ENCODE measurements at places on chromosomes 7 and 10. TPM values are rescaled to one million over a fixed set of nuclear protein-coding genes. Genes with fewer than 3 reads are reported as not detected.

DNA sequence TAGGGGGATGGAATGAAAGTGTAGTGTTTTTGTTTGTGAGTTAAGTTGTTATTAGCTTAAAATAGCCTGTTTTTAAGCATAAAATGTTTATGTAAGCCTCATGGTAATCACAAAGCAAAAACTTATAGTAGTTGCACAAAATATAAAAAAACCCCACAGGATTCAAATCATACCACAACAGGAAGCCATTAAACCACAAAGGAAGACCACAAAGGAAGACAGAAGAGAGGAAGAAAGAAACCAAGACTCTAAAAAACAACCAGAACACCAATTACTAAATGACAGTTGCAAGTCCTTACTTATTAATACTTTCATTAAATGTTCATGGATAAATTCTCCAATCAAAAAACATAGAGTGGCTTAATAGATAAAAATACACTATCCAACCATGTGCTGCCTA lies 63.6 kb downstream of the ANKRD7 start:
- DNase-seq, result no peak

DNA sequence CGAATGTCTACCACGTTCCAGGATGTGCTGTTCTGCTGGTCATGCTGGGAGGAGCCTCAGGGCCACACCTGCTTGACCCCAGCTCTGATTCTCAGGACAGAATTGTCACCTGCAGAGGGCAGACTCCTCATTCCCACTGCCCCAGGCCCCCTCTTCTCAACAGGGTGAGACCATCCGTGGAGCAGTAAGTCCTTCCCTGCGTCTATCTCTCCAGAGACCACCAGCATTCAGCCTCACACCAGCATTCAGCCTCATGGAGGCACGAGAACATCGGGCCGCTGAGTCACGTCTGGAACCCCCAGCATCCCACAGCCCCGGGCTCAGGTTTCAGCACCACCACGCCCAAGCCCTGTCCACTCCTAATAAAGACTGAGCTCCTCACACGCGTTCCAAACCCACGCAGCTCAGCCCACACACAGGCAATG lies 273.4 kb downstream of the DIP2C start:
- DNase-seq, result no peak

- peak; percentile 60 for DNase-seq
These were observed 7.9 kb downstream of the HSPB1 start for GRCh38 chr7:76310102-76310957.

DNA sequence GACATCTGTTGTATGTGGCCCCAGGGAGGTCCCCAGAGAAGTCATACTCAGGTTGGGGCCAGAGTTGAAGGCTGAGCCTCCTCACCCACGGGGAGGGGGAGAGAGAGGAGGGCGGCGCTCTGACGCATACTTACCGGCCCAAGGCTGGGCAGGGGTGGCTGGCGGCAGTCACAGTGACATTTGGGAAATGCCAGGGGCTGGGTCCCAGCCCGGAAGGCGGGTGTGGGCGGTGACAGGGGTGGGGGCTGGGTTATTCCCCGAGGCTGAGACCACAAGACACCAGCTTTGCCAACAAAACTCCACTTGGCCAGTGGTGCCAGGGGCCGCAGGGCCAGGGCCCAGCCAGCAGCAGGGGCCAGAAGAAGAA lies 41.1 kb downstream of the RASGEF1A start:
- no peak for DNase-seq

DNA sequence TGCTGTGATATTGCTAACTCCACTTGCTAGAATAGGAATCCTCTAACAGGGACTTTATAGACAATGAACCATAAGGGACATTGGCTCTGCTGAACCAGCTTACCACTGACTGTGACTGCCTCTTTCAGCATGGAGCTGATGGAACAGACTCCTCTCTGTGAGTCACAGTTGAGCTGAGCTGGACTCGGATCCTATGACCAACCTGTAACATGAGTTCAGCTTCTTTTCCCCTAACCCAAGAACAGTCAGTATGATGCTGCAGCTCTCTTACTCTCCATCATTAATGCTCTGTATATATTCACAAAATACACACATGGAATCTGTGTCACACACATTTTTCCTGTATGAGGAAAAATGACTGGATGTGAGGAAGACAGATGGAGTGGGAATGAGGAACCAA lies 177.9 kb upstream of the BET1 start:
- DNase-seq, result no peak

GRCh38 chr10:95655571-95656290 lies 780 bp downstream of the ALDH18A1 start:
- DNase-seq, result no peak

DNA sequence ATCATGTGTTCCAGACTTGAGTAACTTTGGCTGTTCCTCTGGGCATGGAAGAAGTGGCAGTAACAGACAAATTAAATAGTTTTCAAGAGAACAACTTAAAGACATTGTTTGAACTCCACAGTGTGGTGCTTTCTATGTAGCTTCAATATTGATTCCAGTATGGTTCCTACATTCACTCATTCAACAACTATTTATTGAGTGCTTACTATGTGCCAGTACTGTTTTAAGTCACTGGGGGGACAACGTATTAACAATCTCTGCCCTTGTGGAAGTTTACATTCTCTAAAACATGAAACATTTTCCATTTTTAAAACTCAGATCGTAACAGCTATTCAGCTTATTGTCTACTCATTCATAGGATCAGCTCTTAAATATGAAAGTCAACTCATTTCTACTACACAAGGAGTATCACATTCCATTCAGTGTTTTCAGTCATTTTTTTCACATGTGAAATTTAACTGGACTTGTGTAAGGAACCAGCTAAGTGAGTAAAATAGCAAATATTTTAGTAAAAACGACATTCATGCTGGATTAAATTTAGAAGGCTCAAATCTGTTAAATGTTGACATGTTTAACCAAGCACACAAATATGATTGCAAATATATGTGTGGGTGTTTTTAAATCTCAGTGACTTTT lies 13.6 kb upstream of the CUBN start:
- DNase-seq, result no peak

DNA sequence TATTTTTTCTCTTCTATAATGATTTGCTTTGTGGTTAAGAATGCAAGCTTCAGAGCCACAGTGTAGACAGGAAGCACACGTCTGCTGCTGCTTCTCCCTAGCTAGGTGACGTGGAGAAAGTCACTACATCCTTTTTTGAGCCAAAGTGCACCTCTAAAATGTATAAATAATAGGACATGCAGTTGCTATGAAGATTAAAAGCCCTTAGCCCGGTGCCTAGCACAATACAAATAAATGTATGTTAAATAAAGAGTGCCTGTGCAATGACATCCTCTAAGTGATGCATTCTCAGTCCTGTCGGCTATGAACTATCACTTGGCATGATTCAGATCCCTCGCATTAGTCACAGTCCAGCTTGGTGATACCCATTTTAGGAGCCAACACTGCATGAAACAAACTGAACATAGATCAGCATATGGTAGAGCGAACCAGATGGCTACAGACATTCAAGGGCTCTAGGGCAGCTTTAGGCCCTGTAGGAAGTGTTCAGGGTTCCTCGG lies 4.8 kb upstream of the TRDMT1 start:
- DNase-seq, result no peak

DNA sequence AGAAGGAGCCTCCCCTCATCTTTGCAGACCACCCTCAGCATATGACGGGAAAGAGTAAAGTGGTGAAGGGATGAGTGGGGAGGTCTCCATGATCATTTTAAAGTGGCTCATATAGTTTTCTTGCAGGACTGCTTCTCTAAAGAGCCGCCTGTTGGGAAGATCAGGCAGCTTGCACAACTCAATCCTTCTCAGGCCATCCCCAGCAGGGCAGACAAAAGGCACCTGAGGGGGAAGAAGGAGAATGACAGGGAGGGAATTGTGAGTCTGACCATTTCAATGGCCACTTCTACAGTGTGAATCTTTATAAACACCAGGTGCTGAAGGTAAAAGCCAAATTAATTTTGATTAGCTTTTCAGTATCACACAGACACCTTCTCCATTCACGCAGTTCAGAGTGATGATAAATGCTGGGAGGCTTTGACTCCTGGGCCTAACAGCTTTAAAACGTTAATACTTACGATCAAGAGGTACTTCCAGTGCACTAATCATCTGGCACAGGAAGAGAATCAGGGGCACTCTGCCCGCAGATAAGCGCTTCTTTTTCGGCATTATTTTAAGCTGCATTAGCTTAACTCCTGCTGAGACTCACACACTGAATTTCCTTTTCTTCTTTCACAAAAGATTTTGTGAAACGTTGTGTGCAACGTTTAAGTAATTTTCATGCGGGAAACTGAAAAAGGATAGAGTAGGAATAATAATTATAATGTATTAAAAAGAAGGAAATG lies 109.5 kb upstream of the LAMB4 start:
- no peak for DNase-seq

DNA sequence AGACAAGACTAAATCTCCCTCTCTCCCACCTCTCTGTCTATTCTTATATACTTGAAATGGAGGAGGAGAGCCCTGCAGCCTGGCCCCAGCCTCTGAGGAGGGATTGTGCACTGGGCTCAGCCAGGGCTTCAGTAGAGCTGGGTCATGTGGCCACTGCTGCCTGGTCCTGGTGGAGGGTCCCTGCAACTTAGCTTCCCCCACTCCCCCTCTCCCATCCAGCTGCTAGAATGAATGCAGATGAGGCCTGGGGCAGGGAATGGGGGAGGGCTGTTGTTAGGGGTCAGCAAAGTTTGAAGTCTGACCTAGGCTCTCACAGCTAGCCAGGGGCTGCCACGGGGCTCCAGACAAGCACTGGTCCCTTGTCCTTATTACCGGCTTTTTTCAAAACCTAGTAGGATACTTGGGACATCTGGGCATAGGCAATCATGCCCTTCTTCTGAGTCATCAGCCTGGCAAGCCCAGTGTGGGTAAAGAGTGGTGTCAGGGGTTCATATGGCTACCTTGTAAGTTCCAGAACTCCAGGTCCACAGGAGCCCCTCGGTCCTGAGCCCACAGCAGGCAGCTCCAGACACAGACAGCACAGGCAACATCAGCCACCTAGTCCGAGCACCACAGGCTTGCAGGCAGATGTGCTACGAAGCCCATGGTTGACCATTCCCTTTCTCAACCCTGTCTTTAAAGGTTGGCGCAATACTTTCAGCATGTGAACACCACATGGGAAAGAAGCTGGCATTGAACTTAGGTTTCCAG lies 12.8 kb upstream of the CXCL12 start:
- DNase-seq, result no peak

DNA sequence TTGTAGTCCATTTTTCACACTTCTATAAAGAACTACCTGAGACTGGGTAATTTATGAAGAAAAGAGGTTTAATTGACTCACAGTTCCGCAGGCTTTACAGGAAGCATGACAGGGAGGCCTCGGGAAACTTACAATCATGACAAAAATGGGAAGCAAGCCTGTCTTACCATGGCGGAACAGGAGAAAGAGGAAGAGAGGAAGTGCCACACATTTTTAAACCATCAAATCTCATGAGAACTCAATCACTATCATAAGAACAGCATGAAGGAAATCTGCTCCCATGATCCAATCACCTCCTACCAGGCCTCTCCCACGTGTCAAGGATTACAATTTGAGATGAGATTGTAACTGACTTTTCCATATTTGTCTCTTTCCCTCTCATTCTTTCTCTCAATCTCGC lies 9.3 kb upstream of the PNPLA8 start:
- no peak for DNase-seq

DNA sequence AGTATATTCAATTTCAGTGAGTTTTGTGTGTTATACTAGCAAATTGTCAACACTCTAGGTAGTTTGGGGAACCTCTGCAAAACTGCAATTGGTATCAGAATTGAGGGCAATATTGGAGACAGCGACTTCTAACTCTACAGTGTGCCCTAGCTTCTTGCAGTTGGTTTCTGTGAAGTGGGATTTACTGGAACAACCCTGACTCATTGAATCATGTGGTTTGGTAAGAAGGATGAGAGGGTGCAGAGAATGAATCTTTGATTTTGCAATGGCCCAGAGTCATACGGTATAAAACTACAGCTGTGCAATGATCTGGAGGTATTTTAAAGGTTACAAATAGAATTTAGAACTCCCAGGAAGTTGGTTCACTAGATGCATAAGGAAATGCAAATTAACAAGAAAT lies 129.1 kb upstream of the PPP1R3A start:
- DNase-seq, result no peak

DNA sequence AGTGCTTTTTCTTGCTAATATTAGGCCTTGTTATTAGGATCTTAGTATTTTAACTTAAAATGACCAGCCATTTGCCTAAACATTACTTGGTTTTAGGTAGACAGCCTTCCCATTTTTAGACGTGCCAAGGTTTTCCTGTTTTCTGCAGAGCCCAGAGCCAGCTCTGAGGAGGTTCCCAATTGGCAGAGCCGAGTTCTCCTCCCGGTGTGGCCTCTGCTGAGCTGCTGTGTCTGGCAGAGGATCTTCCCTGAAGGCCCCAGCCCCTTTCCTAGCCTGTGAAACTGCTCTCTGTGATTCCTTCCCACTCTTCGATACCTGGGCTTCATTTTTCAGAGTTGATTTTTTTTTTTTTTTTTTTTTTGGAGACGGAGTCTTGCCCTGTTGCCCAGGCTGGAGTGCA lies 91.4 kb downstream of the EEPD1 start:
- no peak for DNase-seq

- no peak for DNase-seq
These were observed 39.6 kb upstream of the ZNF680 start for GRCh38 chr7:64602518-64602917.

- DNase-seq, result no peak
These were observed 67.8 kb downstream of the EBF3 start for GRCh38 chr10:129896136-129896859.

DNA sequence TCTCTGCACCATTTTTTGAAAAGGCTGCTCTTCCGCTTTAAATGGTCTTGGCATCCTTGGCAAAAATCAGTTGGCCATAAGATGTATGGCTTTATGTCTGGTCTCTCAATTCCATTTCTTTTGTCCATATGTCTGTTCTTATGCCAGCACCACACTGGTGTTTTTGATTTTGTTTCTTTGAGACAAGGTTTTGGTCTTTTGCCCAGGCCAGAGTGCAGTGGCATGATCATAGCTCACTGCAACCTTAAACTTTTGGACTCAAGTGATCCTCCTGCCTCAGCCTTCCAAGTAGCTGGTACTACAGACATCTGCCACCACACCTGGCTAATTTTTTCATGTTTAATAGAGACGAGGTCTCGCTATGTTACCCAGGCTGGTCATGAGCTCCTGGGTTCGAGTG lies 48.5 kb downstream of the ANLN start:
- DNase-seq, result no peak

GRCh38 chr10:8006274-8006999 lies 48.1 kb upstream of the GATA3 start:
- no peak for DNase-seq

- peak; percentile 13 for DNase-seq
These were observed at the start of gene NT5C3A for GRCh38 chr7:33062023-33062781. Gene NT5C3A (minus strand): TSS chr7:33062776. CDS start chr7:33062705, 71 bp downstream.

Gene MACC1
- not detected for total RNA-seq

Gene SPDYE3
- not detected for total RNA-seq

Gene DOCK1
- total RNA-seq, result 4.5 TPM

Gene SLC29A3
- 2.8 TPM for total RNA-seq

Gene NAMPT
- total RNA-seq, result 161 TPM

Gene NPC1L1
- 0.04 TPM for total RNA-seq

Gene HSPA12A
- 6.0 TPM for total RNA-seq

Gene FAM25C
- not detected for total RNA-seq

Gene HGF
- 0.39 TPM for total RNA-seq

Gene AGAP6
- 6.4 TPM for total RNA-seq
